Naive thymus-derived CD8-positive, alpha-beta T cell (primary cell): ENCODE measurements at places on chromosomes 5 and 9. TPM values are rescaled to one million over a fixed set of nuclear protein-coding genes. Genes with fewer than 3 reads are reported as not detected.

DNA sequence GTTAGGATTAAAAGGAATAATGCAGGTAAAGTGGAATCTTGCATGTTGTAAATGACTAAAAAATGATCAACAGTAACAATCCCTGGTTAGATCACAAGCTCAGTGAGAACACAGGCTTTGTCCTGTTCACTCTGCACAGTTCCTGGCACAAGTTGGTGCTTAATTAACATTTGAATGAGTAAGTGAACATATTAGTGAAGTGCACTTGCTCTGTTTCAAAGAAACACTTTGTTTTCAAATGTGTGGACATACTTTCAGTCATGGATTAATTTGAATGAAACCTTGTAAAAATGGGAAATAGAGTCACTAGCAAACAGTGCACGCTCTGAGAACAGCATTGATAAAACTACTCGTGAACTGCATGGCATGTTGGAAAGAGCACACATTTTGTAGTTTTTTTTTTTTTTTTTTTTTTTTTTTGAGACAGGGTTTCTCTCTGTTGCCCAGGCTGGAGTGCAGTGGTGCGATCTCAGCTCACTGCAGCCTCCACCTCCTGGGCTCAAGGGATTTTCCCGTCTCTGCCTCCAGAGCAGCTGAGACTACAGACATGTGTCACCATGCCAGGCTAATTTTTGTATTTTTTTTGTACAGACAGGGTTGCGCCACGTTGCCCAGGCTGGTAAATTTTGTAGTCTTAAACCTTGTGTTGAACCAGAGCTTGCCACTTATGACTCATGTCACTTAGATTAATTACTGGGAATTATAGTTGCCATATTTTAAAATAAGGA lies 159.9 kb downstream of the LURAP1L start:
- no peak overlapping the region for H3K4me3 ChIP-seq
- H3K27me3 ChIP-seq = no peaks in the 10 kb centered on the region
- H3K4me1 ChIP-seq = no peaks in the 10 kb centered on the region
- H3K36me3 ChIP-seq = no peaks in the 10 kb centered on the region

DNA sequence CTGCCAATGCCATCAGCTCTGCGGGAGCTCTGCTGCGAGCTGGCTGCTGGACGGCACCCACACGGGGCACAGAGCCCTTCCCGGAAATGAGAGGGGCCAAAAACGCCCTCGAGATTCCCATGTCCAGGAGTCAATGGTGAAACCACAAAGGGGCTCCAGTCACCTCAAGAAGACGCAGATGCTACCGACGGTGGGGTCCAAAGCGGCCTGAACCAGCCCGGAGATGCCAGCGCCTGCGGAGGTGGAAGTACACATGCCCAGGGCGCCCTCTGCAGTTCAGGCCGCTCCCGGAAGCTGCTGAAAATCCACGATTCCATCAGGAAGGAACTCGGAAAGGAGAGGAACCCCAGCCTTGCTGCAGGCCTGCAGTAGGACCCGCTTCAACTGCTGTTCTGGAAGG lies 82.4 kb upstream of the SELENOP start:
- no peaks in the 10 kb centered on the region for H3K36me3 ChIP-seq
- H3K27ac ChIP-seq = no peak overlapping the region
- H3K27me3 ChIP-seq = peaks cover 3% of the 10 kb centered on the region

DNA sequence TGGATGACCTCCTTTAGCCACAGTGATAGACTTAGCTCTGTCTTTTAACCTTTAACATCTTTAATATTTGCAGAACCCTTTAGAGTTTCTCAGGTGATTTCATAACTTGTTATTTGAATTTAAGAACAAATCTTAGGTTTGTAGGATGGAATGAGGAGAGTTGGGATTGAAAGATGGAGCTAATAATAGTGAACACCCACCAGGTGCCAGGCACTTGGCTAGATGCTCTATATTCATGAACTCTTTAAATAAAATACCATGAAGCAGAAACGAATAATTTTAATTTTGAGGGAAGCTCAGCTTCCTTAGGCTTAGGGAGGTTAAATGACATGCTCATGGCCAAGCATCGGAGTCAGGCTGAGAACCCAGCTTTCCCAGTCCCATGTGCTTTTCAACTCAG lies 19.4 kb upstream of the CARNMT1 start:
- no peaks in the 10 kb centered on the region for H3K4me1 ChIP-seq
- peaks cover 2% of the 10 kb centered on the region for H3K27me3 ChIP-seq
- no peak overlapping the region for H3K4me3 ChIP-seq

GRCh38 chr9:121434969-121435368 lies 64.7 kb downstream of the GGTA1 start:
- no peak overlapping the region for H3K4me3 ChIP-seq
- H3K36me3 ChIP-seq = no peaks in the 10 kb centered on the region
- H3K4me1 ChIP-seq = no peaks in the 10 kb centered on the region
- H3K27me3 ChIP-seq = peaks cover 3% of the 10 kb centered on the region
- no peak for DNase-seq

- H3K36me3 ChIP-seq = no peaks in the 10 kb centered on the region
- no peaks in the 10 kb centered on the region for H3K4me1 ChIP-seq
- no peaks in the 10 kb centered on the region for H3K27me3 ChIP-seq
These were observed 10.0 kb downstream of the HBEGF start for GRCh38 chr5:140336388-140336787.

DNA sequence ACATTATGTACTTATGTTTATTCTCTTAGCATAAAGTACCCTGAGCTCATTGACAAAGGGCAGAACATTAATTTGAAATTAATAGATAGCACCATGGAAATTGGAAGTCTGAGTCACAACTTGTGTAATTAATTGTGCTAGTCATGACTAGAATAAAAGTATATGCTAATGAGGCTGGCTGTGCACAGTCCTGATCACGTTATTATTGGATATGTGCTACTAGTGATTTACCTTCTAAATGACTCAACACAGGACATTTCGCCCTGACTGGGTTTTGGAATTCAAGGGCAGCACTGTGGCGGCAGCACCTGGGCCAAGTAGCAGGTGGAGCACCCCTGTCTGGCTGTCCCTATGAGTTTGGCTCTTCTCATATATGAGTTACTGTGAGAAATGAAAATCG lies 341.8 kb downstream of the ICE1 start:
- no peaks in the 10 kb centered on the region for H3K4me1 ChIP-seq
- no peak for DNase-seq
- no peaks in the 10 kb centered on the region for H3K36me3 ChIP-seq

- H3K4me3 ChIP-seq = no peak overlapping the region
- H3K27ac ChIP-seq = no peak overlapping the region
- H3K27me3 ChIP-seq = no peaks in the 10 kb centered on the region
- peaks cover 10% of the 10 kb centered on the region for H3K4me1 ChIP-seq
These were observed 27.8 kb downstream of the KLHL3 start for GRCh38 chr5:137708062-137708461.

- peaks cover 9% of the 10 kb centered on the region for H3K27me3 ChIP-seq
- no peak for DNase-seq
- H3K4me3 ChIP-seq = no peak overlapping the region
- no peak overlapping the region for H3K27ac ChIP-seq
- no peaks in the 10 kb centered on the region for H3K4me1 ChIP-seq
These were observed 32.5 kb upstream of the SCAMP1 start for GRCh38 chr5:78327761-78328510.

PCDHB8 gene
- not detected for polyA plus RNA-seq

TAF7 gene
- 206 TPM for polyA plus RNA-seq
